Stimulated activated CD8-positive, alpha-beta memory T cell treated with anti-CD3 and anti-CD28 coated beads, Interleukin-12 subunit alpha, Interleukin-12 subunit beta, amount 100 ng/mL, for 4 hours (primary cell): ENCODE measurements at places on chromosomes 12 and 14.

DNA sequence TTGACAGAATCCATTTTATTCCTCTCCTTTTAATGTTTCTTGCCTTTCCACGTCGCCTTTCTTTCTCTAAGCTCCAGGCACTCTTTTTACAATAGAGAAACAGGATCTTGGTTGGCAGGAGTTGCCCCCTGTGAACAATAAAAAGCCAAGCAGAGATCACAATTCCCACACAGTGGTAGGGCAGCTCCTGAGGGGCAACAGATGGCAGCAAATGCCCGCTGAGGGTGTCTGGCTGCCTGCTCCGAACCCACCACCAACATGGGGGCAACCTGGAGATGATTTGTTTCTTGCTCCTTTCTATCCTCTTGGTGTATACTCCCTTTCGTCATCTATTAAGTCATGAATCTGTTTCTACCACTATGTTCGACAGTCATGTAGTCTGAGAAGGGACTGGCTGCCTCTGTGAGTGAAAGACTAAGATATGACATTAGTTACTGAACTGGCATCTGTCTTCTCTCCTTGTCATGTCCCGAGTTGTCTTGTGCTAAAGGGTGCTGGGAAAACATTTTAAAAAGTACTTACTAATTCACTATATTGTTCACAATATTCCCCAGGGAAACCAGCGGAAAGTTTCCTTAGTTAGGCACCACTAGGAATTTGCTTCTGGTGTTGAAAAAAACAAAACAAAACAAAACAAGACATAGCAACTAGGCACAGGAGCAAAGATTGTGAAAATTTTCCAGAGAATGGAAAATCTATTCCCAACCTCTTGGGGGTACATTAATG is 170.1 kb downstream of the STXBP6 start:
- no peak for DNase-seq

GRCh38 chr12:52415870-52416750 is 10.0 kb upstream of the KRT82 start:
- no peak for DNase-seq

GRCh38 chr12:50072198-50072907 is 12.8 kb upstream of the SMARCD1 start:
- no peak for DNase-seq

GRCh38 chr14:100865682-100866591 is 37.6 kb downstream of the RTL1 start:
- DNase-seq, result no peak

- no peak for DNase-seq
Measured at GRCh38 chr14:39555749-39556148, 123.5 kb upstream of the FBXO33 start.

- no peak for DNase-seq
Measured at GRCh38 chr12:64798165-64798564, 26.3 kb upstream of the TBC1D30 start.

DNA sequence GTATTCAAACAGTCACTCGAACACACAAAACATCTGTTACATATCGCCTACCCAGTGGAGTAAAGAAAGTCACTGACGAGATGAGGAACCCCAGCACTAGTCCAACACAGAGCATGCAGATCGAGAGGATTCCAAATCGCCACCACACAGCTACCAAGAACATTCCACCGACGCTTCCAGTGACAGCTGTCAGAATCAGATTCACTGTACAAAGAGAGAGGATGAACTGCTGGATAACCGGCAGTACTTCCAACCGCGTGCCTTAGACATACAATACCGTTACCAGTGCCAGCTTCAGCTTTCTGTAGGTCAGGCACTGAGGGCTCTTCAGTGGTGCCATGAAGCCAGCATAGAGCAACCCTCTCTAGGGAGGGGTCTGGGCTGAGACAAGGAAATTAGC is 34.5 kb downstream of the TM7SF3 start:
- DNase-seq, result no peak

DNA sequence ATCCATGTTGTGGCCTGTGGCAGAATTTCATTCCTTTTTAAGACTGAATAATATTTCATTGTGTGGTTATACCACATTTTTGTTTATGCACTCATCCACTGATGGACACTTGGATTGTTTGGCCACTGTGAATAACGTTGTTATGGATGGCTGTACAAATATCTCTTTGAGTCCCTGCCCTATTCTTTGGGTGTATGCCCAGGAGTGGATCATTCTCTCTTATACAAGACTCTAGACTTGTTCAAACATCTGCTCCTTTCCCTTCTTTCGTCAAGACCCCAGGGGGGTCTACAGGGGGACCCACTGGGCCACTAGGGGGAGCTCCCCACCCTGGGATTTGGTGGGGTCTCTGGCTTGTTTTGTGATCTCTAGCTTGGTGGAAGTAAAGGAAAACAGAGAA is 77.4 kb downstream of the FBXL14 start:
- DNase-seq, result no peak
